ENCODE measurements at places on chromosomes 6 and 20.

GRCh38 chr6:82248273-82248735 lies 760 bp upstream of the IBTK start:
- no peak for DNase-seq

DNA sequence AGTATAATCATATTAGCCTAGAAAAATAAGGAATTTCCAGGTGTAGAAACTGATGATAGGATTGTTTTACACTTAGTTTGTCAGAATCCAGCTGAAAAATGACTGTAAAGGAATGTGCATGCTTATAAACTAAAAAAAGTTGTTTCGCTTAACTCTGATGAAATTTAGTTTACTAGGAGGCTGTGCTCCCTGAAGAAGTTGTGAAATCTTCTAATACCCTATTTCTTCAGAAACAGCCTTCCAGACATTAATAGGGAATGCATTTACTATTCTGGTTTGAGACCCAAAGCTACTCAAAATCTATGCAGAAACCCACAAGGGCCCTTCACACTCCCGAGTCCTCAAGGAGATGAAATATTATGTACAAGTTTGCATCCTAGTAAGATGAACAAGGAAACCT lies 105.5 kb upstream of the SSTR4 start:
- DNase-seq: no peak

DNA sequence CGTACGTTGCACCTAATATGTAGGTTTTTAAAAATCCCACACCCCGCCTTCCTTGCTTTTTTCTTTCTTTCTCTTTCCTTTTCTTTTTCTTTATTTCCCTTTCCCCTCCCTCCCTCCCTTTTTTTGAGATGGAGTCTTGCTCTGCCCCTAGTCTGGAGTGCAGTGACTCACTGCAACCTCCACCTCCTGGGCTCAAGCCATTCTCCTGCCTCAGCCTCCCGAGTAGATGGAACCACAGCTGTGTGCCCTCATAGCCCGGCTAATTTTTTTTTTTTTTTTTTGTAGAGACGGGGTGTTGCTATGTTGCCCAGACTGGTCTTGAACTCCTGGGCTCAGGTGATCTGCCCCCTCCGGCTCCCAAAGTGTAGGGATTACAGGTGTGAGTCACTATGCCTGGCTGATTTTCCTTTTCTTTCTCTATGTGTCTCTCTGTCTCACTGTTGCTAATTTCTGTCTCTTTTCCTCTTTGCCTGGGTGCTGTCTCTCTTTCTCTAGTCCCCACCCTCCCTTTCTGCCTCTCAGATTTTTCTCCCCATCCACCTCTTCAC lies 61.2 kb downstream of the SRC start:
- no peak for DNase-seq

DNA sequence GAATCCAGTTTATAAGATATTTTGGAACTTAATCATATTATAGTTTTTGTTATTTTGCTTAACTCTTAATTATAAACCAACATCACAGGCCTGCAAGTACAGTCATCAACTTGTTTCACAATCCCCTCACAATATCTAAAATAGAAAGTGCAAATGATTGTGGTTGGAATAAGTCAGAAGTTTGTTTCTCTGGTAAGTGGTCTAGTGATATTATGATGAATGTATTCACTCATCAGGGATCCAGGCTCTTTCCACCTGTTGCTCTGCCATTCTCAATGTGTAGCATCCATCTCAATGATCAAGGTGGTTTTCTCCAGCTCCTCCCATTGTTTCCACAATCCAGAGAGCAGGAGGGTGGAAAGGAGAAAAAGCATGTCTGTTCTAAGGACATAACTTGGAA lies 54.2 kb downstream of the OPN5 start:
- DNase-seq: no peak

DNA sequence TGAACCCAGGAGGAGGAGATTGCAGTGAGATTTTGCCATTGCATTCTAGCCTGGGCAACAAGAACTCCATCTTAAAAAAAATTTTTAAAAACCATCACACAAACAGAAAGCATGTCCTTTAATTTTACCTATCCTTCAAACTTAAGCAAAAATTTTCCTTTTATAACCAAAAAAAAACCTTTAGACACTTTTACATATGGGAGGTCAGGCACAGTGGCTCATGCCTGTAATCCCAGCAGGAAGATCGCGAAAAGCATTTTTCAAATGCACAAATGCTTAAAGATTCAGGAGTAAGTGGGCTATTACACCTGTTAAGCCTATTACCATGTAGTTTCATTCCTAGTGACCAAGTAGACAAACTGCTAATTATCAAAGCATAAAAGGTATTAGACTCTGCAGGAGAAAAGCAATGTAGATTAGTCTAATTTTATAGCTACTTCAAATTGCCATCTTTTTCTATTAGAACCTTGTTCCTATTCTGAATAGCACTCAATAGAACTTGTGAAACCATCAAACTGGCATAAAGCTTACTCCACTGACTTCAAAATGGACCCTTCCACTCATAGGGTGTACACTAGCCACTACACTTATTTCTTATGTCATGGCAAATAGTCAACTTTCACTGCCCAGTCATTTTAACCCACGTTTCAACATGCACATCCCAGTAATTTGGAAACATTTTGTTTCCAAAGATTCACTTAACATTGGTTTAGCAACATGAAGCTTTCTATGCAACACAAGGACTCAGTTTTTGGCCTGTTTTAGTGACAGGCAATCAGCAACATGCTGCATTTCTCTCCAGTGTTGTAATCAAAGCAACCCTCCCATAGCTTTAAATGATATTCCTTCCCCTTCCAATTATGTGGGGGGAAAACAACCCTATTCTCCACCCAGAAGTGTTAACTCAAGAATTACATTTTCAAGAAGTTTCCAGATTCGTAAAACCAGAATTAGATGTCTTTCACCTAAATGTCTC lies 4.0 kb downstream of the EEF1A1 start:
- DNase-seq: no peak

Data from stimulated activated CD4-positive, alpha-beta T cell treated with anti-CD3 and anti-CD28 coated beads, Interleukin-15, amount 100 ng/mL, for 1 hour (primary cell).